ENCODE measurements at places on chromosomes 3 and 15.

DNA sequence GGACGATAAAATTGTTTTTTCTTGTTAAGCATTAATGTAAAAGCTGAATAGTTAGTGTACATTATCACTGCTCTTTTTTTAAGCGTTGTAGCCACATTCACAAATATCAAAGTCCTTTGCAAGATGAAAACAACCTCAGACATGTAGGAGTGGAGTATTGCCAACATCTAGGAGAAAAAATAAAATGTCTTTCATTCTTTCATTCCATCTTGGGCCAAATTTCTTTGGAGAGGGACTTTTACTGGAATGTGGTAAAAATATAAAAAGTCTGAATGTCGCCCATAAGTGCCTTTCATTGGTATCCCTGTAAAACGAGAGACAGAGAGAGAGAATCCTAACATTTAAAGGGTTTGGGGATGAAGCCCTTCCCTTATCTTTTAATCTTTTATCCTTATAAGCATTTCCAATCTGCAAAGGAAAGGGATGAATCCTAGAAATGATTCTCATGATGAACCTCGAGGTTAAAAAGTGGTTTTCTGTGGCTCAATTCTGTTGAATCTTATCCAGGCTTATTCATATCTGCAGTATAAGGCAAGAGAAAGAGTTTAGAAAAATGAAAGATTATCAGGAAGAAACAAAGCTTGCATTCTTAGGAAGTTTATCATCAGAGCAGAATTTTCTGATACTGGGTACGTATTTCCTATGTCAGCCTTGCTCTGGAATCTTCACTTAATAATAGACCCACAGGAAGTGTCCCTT, 1031.7 kb downstream of the MCTP2 start:
- no peak for DNase-seq

DNA sequence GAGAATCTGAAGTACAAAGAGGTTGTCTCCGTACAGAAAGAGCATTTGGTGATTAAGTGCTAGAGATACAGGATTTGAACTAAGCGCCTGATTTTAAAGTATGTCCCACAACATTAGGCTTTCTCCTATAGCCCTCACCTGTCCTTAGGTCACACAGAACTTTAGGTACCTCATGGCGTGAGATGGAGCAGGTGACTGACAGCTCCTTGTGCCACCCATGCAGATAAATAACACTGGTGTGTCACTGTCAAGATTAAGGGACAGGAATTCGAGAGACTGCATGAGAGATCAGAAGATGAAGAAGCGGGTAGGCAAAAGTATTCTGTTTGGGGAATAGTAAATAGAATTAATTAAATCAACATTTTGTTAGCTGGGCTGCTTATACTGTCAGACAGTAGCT, 1.1 kb downstream of the BLM start:
- no peak for DNase-seq

- no peak for DNase-seq
Observed at GRCh38 chr3:133121450-133121849, 83.3 kb downstream of the TMEM108 start.

DNA sequence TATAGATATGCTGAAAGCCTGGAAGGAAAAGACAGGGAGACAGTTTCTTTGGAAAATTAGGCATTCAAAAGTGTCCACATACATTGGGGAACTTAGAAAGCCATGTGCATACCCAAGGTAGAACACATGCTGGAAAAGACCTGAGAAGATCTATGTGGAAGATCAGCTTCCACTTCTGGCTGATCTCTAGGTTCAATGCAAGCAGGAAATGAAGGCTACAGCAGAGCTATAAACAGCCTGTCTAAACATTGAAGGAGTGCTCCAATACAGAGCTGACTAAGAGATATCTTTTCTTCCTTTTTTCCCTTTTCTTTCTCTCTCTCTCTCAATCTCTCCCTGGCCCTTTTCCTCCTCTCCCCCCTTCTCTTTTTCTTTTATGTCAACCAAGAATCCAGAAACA, 73.6 kb upstream of the TCF12 start:
- no peak for DNase-seq

- DNase-seq: no peak
Observed at GRCh38 chr3:99878005-99878404, 60.3 kb downstream of the CMSS1 start.

DNA sequence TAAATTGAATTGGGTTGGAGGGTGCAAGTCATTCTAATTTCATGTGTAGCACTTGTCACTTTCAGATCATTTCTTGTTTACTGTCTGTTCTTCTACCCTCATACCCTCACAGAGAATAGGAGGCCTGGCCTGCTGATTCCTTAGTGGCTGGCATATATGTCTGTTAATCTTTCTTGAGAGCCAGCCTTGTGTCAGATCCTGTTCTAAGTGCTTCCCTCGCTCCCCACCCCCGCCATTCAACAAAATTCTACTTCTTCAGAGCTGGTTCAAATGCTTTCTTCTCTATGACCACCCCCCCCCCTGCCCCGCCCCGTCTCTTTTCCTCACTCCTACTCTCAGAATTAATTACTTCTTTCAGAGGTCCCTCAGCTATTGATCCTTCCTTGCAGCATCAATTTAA, 1.5 kb upstream of the U2SURP start:
- no peak for DNase-seq

DNA sequence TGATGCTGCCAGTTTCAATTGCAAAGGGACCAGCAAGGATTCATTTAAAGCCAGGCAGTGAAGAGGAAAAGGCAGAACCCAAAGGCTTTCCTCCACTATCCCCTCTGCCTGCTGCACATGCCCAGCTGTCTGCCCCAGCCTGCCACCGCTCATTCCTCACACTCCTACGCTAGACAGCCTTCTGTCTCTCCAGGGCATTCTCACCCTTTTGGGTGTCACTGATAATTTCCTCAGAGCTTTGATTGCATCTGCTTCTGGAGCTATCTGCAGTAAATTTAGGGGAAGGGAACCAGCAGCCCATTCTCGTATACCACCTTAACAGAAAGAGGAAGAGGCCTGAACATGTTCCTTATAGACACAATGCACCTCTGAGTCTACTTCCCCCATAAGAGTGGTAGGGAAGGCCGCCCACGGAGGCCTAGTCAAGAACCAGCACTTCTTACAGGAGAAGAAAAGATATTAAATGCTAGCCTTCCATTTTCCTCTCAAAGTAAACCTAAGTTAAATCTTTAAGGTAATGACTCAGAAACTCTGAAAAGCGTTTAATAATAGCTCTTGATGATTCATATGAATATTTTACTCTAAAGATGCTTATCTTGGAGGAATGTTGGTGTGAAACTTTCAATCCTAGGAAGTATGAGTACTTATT, 20.9 kb downstream of the NUDT16 start:
- no peak for DNase-seq

- DNase-seq: no peak
Observed at GRCh38 chr3:102348904-102349303, 85.9 kb upstream of the ZPLD1 start.

DNA sequence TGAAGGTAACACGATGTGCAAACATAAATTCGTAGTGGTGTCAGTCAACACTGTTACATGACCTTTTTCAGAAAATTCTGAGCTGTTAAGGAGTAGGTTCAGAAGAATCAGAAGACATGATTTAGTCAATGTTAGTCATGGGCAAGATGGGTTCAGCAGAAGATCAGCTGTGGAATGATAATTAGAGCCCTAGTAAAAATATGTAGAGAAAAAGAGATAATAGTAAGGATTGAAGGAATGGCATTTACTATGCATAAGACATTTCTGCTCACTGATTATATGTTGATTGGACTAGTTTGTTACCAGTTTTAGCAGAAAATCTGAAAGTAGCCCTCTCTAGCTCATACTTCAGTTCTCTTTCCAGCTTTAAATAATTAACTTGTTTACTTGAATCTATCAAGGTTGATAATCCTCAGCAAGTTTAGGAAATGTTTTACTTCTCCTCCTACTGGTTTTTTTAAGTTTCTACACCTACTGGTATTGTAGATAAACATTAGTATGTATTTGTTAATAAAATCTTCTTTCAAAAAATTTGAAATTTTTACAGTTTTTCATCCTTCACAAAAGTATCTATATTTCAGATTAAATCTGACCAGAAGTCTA, 98.6 kb downstream of the ALCAM start:
- no peak for DNase-seq

- DNase-seq: no peak
Observed at GRCh38 chr3:127674790-127675189, 2.0 kb downstream of the ABTB1 start.

GRCh38 chr15:85800478-85801123, 5.9 kb upstream of the KLHL25 start:
- DNase-seq: no peak

DNA sequence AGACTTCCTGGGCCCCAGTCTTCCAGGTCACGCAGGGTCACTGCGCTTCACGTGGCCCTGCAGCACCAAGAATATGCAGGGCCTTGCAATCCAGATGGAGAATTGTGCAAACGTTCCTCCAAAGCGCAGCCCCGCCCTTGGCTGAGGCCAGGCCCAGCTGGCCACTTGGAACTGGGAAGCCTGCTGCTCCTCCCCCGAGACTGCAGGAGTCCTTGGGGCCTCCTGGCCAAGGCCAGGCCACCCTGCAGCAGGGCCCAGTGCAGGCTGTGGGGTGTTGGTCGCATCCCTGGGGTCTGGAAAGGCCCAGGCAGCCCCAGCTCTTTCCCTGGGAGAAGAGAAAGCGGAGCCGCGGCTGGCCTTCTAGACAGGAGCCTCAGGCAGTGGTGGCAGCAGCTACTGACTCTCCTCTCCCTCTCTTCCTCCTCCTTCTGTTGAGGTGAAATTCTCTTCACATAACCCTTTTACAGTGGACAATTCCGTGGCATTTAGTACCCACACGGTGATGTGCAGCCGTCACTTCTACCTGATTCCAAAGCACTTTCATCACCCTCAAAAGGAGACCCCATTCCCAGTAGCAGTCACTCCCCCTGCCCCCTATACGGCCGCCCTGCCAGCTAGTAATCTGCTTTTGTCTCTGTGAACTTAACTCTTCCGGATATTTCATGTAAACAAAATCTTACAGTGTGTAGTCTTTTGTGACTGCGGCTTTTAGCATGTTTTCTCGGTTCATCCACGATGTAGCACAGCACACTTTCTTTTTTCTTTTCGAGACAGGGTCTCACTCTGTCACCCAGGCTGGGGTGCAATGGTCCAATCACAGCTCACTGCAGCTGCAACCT, 103.9 kb downstream of the TMEM266 start:
- DNase-seq: no peak

GRCh38 chr15:85470563-85471271, 90.3 kb downstream of the AKAP13 start:
- no peak for DNase-seq

DNA sequence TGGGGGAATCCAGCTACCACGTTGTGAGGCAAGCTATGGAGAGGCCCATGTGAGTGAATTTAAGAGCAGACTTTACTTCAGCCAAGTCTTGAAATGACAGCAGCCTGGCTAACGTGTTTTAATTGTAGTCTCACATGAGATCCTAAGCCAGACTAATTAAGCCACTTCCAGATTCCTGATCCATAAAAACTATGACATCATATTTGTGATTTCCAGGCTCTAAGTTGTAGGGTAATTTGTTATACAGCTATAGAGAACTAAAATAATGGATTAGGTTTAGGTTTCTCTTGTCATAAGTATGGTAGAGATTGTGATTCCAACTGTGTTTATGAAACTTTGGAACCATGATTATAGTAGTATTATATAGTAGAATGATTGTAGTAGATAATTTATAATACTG, 329.5 kb downstream of the DOCK3 start:
- no peak for DNase-seq

- DNase-seq: no peak
Observed at GRCh38 chr3:89947337-89947954, 840.0 kb downstream of the EPHA3 start.

DNA sequence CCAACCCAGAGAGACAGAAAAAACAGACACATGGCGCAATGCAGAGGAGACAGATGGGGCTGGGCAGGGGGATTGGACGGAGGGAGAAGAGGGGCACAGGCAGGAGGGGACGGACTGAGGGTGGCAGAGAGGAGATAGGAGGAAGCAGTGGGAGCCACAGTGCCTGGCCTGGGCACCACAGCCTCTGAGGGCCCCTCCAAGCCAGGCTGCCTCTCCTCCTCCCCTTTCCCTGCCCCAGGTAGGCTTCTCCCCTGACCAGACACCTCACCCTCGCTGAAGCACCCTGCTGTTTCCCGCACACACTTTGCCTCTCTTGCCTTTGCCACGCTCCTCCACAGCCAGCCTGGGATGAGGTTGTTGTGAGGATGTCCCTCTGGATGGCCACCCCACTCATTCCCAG, 84.0 kb upstream of the PRR20G start:
- DNase-seq: no peak

DNA sequence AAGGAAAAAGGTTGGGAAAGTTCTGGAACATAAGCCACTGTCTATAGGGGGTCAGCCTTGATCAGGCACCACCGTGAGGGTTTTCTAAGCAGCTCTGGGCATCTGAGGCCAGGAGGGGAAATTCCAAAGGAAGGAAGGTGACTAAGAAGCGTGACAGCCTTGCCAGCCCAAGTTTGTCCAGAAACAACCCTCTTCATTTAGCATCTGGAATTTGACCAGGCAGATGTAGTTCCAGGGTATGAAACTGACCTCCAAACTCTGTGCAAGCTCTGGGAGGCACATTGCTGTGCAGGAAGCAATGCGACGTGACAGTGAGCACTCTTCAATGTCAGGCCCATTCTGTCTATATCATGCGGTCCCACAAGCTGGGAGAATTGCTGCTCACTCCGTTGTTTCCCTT, 85.4 kb upstream of the TPM1 start:
- no peak for DNase-seq

DNA sequence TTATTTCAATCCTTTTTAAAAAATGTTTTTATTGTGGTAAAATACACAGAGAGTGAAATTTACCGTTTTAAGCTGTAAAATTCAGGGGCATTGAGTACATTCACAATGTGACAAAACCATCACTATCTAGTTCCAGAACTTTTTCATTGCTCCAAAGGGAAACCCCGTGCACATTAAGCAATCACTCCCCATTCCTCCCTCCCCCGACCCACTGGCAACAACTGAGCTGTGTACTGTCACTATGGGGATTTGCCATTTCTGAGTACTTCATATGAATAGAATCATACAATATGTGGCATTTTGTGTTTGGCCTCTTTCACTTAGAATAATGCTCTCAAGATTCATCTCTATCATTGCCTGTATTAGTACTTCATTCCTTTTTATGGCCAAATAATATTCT, 45.5 kb upstream of the BOC start:
- no peak for DNase-seq

- DNase-seq: no peak
Observed at GRCh38 chr3:72976281-72976741, 20.3 kb upstream of the PPP4R2 start.

DNA sequence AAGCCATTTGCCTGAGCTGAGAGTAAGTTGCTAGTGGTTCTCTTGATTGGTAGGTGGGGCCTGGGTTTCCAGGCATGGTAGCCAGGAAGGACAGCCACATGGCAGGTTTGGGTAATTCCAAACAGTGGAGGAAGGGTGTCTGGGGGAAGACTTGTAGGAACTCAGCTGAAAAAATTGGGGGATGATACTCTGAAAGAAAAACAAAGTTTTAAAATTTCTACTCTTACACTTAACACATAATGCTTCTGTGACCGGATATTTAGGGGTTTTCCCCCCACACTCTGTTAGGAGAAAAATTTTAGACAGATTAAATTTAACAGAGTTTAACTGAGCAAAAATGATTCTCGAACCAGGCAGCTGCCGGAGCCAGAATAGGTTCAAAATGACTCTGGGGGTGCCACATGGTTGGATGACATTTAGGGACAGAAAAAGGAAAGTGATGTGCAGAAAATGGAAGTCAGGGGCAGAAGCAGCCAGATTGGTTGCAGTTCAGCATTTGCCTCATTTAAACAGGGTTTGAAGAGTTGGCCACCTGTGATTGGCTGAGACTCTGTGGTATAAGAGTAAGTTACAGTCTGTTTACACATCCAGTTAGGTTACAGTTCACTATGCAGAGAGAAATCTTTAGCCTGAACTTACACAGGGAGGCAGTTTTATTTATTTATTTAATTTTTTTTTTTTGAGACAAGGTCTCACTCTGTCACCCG, 8.1 kb downstream of the B2M start:
- DNase-seq: peak; percentile 77

All from naive thymus-derived CD8-positive, alpha-beta T cell (primary cell).